Dermis microvascular lymphatic vessel endothelial cell (primary cell): ENCODE measurements at places on chromosomes 1 and 21. TPM values are rescaled to one million over a fixed set of nuclear protein-coding genes. Genes with fewer than 3 reads are reported as not detected.

The TXNIP gene
- total RNA-seq, result 47.5 and 53.2 TPM in 2 replicates

The ACTL8 gene
- not detected in 2 replicates for total RNA-seq

The GREM2 gene
- not detected in 2 replicates for total RNA-seq

DNA sequence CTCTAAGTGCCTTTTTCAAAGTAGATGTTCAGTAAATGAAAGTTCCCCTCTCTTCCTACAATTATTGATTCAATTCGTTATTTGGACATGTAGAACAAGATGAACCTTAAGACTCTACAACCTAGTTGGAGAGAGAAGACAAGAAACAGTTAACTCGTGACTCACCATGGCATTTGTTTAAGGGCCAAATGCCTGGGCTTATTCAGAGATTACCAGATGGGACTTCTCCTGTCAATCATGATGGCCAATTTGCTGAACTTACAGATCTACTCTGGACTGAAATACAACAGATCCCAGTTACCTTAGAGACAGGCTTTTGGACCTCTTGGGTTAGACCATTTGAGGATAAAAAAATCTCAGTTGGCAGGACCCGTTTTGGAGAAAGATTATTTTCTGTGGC lies 93.5 kb downstream of the C1orf94 start:
- DNase-seq, result no peak

DNA sequence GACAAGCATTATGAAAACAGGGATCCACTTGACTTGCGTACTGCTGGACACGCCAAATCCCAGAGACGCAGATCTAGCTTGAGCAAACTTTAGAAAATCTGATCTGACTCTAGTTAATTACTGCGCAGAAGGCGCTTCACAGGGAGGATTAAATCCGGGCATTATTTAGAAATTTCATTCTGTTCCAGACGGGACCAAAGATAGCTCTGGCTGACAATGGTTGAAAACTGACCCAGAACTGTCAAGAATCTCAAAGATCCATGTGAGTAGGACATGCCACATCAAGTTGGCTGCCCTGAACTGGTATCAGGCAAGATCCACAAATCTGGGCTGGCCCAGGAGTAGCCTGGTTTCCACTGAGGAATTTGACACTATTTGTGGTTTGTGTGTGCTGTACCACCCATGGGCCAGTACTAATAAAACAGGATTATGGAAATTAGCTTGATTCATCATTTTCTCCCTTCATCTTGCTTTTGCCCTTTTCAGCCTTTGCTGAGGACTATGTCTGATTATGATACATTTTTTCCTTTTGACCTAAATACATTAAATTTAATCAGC lies 171.0 kb downstream of the VAV3 start:
- no peak for DNase-seq

- DNase-seq, result no peak
Observed at GRCh38 chr21:37945036-37945435, 28.8 kb upstream of the KCNJ6 start.
